ENCODE measurements at places on chromosomes 12 and 14.

- DNase-seq = no peak
Observed at GRCh38 chr12:9706086-9706685, 26.7 kb downstream of the CLECL1 start.

DNA sequence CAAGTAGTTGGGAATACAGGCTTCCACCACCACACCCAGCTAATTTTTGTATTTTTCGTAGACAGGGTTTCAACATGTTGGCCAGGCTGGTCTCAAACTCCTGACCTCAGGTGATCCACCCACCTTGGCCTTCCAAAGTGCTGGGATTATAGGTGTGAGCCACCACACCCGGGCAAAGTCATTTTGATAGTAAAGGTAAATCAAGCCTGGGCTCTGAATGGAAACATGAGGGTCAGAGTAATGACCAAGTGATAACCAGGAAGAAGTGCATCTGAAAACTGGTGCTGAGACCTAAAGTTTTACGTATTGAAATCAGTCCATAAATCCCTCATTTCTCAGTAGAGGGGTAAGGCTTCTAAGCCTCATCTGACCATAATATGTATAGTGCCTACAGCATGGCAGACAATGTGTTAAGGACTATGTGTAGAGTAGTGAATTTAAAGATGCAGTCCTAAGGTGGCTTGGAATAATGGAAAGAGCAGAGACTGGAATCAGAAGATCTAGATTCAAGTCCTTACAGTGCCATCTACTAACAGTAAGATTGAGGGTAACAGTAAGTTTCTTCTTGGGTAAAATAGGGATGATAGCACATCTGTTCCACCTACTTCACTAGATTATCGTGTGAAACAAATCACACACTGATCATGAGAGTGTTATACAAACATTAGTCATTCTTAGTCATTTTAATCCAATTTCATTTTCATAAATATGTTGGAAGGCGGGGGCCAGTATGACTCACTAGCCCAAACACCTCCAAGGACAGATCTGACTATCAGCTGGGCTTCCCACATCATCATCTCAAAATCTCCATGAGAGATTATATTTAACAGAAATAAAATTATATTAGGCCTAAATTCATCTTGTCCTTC, 11.2 kb downstream of the MAP4K5 start:
- no peak for DNase-seq

DNA sequence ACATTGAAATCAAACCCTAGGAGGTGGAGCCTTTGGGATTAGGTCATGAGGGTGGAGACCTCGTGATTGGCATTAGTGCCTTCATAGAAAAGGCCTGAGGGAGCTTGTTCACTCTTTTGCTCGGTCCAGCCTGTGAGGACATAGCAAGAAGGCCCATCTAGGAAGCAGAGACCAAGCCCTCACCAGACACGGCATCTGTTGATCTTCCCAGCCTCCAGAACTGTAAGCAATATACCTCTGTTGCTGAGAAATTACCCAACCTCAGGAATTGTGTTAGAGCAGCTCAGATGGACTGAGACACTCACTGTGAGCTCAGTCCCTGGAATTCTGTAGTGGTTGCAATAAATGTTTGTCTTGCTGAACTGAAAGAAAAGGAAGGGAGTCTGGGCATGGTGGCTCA, 116.2 kb upstream of the MAP1LC3B2 start:
- DNase-seq = no peak

DNA sequence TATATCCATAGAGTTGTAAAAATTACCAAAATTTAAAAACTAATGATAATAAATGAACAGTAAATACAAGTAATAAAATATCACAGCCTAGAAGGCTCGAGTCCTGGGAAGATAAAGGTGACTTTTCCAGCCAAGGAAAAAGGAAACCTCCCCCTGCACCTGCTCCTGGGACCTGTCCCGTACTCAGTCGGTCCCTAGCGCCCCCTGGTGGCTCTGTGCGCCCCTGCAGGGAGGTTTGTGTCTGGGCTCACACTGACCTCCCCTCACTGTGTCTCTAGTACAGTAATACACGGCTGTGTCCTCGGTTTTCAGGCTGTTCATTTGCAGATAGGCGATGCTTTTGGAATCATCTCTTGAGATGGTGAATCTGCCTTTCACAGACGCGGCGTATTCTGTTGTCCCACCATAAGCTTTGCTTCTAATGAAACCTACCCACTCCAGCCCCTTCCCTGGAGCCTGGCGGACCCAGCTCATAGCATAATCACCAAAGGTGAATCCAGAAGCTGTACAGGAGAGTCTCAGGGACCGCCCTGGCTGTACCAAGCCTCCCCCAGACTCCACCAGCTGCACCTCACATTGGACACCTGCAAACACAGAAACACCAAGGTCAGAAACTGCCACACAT, 1030.4 kb downstream of the TMEM121 start:
- DNase-seq = no peak

GRCh38 chr14:76250302-76250701, 98.6 kb downstream of the GPATCH2L start:
- DNase-seq = no peak

GRCh38 chr12:15644700-15645099, 144.5 kb downstream of the EPS8 start:
- DNase-seq = no peak

GRCh38 chr12:54991161-54991990, 6.8 kb upstream of the TESPA1 start:
- DNase-seq = no peak

- DNase-seq = no peak
Observed at GRCh38 chr14:47328376-47328775, 347.0 kb downstream of the MDGA2 start.

DNA sequence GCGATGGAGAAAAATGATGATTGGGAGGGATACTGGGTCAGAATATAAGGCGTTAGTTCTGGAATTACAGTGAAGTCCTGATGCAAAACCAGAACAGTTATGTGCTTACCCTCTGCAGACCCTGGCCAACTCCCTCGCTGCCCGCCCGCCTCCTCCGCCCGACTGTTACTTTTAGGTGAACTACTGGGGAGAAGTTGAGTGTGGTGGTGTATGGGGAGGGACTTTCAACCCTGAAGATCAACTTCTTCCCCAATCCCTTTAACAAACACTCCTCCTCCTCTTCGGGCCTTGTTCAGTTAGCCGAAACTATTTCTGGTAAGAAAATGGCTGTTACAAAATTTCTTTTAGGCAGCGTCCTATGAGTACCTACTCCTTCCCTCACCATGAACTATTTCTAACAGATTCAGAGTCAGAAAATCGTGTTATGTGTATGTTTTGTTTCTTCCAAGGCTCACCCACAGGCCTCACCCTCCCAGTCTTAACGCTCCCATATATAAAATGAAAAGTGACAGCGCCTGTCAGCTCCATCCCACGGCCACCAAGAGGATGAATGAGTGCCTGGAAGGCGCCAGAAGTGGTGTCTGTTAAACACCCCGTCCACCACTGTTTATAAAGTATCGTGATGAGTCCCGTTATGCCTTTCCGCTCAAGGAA, 1.3 kb downstream of the FBXO33 start:
- no peak for DNase-seq

DNA sequence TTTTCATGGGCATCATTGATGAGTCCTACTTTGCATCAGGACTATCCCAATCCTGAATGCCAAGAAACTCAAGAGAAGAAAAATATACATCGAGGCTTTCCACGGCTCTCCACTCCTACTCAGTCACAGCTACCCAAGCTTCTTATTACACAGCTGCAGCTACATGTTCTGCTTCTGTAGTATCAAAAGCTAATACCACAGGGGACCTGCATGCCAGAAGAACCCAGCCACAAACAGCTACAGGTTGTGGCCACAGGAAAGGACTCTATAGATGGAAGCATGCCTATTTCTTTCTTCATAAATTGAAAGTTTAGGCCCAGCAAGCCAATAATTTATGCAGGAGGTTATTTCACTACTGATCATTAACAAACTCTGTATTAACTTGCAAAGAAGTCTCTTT, 209.7 kb upstream of the EGLN3 start:
- no peak for DNase-seq

DNA sequence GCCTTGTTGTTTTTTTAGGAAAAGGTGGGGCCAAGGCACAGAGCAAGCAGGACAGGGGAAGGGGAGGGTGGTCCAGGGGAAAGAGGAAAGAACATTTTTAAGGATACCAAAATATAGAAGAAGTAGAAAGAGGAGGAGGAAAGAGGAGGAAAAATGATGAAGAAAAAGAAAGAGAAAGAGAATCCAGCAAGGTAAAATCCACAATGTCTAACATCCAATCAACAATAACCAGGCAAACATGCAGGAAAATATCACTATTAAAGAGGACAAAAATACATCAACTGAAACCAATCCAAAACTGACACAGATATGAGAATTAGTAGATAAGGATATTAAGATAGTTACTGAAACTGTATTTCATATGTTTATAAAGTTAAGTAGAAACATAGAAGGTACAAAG, 7.0 kb upstream of the TMEM120B start:
- DNase-seq = no peak

DNA sequence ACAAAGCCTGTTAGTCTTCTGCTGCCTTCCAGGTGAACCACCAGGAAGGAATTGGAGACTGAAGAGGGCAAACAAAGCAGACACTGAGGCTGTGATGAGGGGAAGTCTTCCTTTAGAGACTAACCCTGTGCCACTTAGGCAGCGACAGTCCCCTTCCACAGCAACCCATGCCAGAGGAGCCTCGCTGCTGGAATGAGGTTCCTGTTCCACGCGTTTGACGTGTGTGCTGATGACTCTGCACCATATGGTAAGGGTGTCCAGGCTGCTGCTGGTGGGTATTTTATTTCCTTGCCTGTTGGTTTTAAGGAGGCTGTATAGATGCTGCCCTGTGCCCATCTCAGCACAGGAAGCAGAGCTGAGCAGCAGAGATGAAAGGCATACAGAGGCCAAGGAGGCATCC, 361.9 kb upstream of the FKBP4 start:
- DNase-seq = no peak

GRCh38 chr12:108724054-108724889, 7.0 kb downstream of the CORO1C start:
- no peak for DNase-seq

DNA sequence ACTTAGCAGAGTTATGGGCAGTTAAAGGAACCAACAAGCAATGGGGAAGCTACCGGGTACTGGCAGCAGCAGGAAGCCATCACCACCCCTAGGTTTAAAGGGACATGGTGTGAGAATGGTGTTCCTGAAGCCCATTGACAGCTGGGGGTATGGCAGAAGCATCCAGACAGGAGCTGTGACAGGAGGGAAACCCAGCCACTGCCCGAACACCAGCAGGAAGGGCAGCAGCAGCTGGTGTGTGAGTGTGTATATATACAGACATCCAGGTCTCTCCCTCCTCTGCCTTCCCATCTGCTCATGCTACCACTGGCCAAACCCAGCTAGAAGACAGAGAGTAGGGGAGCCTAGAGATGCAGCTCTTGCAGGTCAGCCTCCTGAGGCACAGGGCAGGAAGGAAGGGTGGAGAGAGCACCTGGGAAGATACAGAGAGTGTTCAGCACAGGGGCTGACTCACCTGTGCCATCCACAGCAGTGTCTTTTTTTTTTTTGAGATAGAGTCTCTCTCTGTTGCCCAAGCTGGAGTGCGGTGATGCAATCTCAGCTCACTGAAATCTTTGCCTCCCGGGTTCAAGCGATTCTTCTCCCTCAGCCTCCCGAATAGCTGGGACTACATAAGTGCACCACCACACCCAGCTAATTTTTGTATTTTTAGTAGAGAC, 9.2 kb upstream of the ADCK1 start:
- DNase-seq = no peak

GRCh38 chr12:46522071-46522470, 149.5 kb upstream of the SLC38A2 start:
- no peak for DNase-seq

- DNase-seq = no peak
Observed at GRCh38 chr12:96195845-96196451, 1.8 kb downstream of the ELK3 start.

- DNase-seq = no peak
Observed at GRCh38 chr12:24754690-24755638, 193.9 kb downstream of the BCAT1 start.

DNA sequence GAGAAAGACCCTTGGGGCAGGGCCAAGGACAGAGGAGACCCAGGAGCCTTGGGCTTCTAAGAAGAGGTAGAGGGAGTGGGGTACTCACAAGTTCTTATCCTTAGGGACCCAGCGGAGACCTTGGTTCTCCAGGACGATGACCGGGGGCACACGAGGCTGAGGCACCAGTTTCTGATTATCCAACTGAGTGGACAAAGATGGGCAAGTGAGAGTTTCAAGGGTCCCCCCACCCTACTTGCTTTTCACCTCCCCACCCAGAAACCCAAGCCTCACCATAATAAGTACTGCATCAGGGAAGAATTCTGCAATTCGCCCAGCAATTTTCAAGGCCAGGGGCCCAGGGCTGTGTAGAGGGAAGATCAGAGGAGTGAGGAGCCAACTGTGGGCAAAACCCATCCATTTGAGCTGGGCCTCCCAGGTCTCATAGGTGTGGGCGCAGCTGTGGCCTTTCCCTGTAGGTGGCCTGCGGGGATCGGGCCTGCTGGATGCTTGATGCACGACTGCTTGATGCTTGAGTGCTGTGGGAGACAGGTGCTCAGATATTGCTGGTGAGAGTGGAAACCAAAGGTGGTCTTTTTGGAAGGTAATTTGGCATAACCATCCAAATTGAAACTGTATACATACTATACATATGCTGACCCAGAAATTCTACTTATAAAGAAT, 2.0 kb downstream of the EMC9 start:
- no peak for DNase-seq

GRCh38 chr12:10967409-10967808, 19.3 kb downstream of the TAS2R50 start:
- no peak for DNase-seq

- DNase-seq = no peak
Observed at GRCh38 chr14:22854963-22855724, 16.4 kb upstream of the LRP10 start.

GRCh38 chr14:58961045-58961731, 227.3 kb upstream of the DAAM1 start:
- no peak for DNase-seq

GRCh38 chr12:55711786-55712553, 3.9 kb upstream of the BLOC1S1 start:
- no peak for DNase-seq

GRCh38 chr12:127570793-127571360, 696.1 kb upstream of the TMEM132C start:
- no peak for DNase-seq

GRCh38 chr14:75170772-75171171, 5.6 kb downstream of the TMED10 start:
- no peak for DNase-seq

GRCh38 chr14:97414718-97415098, 617.5 kb downstream of the VRK1 start:
- DNase-seq = no peak

- no peak for DNase-seq
Observed at GRCh38 chr12:57460468-57460784, 841 bp downstream of the GLI1 start.

- no peak for DNase-seq
Observed at GRCh38 chr12:110249105-110249504, 31.9 kb upstream of the ATP2A2 start.

GRCh38 chr12:106282457-106283097, 20.0 kb upstream of the TCP11L2 start:
- DNase-seq = no peak

- DNase-seq = no peak
Observed at GRCh38 chr12:95118788-95119179, 45.4 kb upstream of the NR2C1 start.
